Ammon's horn (tissue), 1 donor: ENCODE measurements at places on chromosomes 4 and X.

GRCh38 chrX:372856-373640, 13.7 kb downstream of the PPP2R3B start:
- DNase-seq = no peak

DNA sequence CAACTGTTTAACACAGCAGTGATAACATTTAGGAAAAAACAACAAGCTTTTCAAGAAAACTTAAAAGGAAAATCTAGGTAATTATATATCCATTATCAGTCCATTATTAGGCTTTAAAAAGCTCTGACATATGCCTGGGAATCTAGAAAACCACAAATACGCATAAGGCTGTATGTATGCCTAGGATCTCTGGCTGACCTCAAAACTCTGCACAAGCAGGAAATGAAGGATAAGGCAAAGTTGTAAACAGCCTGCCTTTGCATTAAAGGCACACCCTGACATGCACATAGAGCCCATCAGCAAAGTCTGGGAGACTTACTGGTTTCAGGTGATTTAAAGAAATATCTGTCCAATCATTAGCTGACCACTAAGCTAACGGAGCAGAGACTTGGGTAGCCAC, 14.0 kb downstream of the TIMP1 start:
- DNase-seq = no peak

DNA sequence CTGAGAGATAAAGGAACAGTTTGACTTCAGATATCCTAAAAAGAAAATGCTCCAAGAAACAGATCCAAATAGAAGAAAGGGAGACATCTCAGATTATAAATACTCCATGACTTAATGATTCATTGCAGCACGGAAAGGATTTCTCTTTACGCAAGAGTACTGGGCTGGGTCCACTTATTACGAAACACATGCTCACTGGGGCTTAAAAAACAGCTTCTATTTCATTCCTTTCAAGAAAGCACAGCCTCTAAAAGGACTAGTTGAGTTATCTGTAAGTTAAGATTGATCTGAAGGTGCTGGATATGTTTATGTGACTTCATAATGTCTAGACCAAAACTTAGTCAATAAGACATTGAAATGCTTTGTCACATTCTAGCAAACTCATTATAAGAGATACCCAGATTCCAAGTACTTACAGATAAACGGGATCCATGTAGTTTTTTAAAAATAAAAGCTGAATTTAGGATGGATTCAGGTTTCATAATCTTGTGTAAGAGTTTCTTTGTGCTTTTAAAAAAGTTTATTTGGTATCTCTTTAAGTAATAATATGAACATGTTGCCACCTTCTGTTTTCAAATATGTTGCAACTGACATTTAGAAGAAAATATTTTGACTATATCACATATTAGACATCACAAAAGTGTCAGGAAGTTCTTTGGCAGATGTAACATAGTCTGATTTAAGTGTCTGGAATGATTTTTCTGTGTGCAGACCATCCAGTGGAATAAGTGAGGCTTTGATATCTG, 109.5 kb upstream of the MYOZ2 start:
- no peak for DNase-seq

DNA sequence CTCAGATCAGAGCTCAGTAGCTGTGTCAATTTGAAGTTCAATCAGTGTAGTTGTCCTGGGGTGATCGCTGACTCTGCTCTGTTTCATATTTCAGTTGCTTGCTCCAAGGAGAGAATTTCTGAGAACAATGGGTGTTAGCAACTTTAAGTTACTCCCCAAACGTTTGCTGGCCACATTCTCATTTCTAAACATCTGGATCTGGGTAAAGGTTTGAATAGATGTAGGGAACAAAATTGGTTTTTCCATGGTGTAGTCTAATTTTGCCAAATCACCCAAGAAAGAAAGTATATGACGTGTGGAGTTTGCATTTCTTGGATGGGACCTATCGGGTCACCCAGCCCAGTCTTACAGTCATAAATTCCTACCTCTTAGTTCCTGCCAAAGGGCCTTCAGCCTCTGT, 103.7 kb downstream of the AKAP4 start:
- DNase-seq = no peak

DNA sequence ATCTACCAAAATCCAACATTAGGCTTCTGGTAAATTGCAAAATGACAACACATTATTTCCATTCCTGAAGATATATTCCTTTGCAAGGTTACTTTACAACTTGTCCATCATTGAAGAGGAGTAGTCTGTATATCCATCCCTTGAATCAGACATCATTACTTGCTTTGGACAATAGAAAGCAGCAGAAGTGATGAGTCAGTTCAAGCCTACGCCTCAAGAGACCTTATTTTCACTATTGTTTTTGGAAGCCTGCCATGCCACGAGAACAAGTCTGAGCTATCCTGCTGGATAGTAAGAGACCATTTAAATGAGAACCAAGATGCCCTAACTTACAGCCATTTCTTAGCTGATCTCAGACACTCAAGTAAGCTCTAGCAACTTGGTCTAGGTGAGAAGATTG, 246.0 kb upstream of the HHIP start:
- peak; percentile 16 for DNase-seq

DNA sequence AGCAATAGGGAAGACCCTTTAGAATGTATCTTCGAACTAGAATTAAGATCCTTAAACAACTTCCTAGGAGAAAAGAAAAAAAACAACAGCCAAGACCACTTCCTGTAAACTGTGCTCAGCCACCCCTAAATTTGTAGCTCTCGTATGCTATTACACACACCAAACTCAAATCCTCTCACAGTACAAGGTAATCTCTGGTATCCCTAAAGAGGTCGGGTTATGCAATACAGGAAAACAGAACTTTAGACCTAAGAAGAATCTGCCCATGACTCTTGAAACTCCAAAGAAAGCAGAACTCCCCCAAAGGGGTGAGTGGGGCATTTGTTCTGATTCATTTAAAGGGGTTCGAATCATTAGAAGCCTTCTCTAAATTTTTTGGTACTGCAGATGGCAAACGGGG, 170.9 kb upstream of the CASK start:
- no peak for DNase-seq

- no peak for DNase-seq
Measured at GRCh38 chrX:69504626-69505612, 793 bp downstream of the NALF2 start.

GRCh38 chr4:94892051-94892450, 134.3 kb downstream of the BMPR1B start:
- DNase-seq = no peak

DNA sequence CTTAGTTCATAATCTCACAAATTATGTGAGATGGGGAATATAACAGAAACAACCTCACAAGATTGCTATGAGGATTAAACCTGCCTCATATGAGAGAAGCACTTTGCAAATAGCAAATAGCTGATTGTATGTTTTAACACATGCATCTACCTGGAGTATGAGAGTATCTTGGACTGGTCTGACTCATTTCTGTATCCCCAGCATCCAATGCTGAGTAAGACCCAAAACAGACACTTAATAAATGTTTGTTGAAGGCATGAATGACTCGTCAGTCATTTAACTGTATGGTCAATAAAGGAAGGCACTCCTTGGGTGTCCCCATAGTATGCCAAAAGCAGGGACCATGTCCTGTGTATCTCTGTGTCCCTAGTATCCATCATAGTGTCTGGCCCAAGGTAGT, 350.9 kb upstream of the F9 start:
- DNase-seq = no peak
